ENCODE measurements at places on chromosomes 2 and 18.

GRCh38 chr2:25215948-25216679, 47.7 kb upstream of the POMC start:
- peak; percentile 76 for DNase-seq

GRCh38 chr2:55934337-55934736, 10.8 kb upstream of the EFEMP1 start:
- no peak for DNase-seq

DNA sequence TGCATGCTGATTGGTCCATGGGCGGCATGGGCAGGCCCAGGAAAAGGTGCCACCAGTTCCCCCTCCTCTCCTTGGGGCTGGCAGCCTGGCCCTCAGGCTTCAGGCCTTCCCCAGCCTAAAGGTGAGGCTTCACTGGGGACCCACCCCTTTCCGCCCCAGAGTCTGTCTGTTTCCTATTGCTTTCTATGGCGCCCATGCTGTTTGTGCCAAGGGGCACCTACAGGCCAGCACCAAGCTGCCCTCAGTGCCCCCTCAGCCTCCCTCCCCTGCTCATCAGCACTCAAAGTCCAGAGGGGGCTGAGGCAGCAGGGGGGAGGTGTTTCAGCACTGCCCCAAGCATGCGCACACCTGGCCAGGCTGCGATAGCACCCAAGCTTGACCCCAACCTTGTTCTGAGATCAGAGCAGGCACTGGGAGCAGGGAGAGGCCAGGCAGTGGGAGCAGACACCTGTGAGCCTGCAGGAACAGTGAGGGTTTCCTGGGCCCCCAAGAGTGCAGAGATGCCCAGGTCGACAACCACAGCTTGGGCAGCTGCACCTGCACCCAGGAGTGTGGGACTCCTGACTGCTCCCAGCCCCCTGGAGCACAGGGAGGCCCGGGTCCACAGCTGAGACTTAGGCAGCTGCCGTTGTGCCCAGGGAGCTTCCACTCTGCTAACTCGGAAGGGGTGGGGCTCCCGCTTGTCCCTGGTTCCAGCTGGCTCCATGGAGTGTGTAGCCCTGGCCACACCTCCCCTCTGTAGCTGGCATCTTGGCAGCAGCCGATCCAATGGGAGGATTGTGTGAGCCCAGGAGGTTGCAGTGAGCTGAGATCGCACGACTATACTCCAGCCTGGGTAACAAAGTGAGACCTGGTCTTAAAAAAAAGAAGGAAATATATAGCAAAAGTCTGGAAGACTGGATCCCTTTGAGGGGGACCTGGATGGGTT, 69.1 kb downstream of the NCAPH start:
- no peak for DNase-seq

- no peak for DNase-seq
These were observed 63.8 kb downstream of the PTPRM start for GRCh38 chr18:7630731-7631442.

All from fibroblast of gingiva (primary cell).